ENCODE measurements at places on chromosomes 12 and 14.

DNA sequence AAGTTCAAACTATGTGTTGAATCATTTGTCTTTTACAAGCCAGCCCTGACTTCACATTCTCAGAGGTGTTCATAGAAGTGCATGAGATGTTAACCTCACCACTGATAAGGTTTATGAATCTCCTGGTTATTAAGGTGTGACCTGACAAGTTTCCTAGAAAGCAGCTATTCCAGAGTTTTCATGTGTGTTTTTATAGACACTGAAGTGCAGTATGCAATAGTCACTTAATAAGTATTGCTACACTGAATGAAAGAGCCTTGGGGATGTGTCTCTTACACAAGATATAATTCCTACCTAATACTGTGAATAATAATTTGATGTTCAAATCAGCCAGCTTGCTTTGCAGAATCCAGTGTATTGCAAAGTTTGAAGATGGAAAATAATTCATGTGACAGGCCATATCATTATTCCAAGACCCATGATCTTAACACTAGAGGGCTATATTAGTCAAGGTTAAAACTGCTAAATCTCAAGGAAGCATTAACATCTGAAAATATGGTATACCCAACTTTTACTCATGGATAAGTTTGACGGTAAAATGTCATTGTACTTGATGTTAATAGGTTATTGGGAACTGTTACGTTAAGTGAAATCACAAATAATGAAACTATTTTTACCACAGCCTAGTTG lies 13.0 kb downstream of the SLC25A3 start:
- no peak for DNase-seq

DNA sequence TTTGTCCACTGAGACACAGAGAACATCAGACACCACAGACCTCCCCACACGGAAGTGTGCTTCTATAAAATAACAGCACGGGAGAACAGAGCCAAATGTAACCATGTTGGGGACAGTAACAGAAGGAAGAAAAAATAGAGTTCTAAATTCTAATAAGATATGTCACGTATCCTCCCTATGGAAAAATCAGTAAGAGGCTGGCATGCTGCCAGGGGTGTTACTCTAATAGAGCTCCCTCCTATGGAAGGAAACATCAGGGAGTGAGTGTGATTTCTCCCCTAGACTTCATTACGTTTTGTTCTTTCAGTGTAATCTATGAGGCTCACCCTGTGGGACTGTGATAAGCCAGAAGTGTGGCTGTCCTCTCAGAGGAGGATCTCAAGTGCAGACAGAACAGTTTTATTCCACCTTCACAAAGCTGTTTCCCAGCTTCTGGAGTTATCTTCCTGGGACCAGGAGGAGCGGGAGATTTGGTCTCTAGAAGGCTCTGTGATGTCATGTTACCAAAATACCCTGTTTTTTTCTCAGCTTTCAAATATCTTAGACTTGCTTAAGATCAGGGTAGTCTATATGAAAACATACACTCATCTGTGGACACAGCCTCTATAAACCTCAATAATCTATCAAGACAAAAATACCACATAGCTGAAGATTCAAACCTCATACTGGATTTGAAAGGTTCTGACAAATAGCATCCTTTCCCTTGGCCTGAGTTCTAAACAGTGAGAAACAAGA lies 69.3 kb downstream of the ZFC3H1 start:
- no peak for DNase-seq

- DNase-seq = no peak
These were observed 217.0 kb downstream of the SLC25A21 start for GRCh38 chr14:36955376-36955775.

DNA sequence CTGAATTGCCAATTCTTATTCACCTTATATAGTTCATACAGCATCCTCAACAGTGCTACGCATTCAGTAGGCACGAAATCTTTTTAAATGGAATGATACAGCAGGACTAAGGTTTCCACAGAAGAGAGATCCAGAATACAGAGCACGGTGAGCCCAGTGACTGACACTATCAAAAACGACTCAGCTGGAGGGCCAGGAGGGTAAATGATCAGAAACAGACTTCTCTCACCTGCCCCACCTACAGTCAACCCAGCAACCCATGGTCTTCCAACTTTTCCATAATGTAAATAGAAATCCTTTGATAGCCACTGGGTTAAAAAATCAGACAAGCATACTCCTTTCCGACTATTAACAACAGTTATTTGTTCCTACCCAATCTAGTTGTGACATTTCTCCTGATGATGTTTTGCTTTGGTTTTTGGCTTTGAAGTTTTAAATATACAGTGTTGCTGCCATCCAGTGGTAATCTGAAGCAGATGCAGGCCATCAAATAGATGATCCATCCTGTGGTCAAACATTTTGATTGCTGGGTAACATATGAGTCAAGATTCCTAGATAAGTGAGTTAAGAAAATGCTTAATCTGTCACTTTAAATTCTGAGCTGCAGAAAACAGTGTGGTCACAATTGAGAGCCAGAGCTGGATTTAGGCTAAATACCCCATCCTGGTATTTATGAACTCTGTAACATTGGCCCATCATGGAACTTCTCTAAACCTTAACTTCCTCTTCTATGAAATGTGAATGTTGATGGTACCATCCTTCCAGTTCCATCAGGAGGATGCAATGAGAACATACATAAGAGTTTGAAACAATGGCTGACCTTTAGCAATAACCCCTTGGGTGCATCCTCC lies 42.0 kb downstream of the GPHB5 start:
- DNase-seq = no peak

- no peak for DNase-seq
These were observed 45.5 kb downstream of the EML1 start for GRCh38 chr14:99838639-99839134.

GRCh38 chr14:22547313-22547947 lies 41.6 kb downstream of the DAD1 start:
- DNase-seq = no peak

GRCh38 chr12:30968211-30968610 lies 41.7 kb downstream of the TSPAN11 start:
- DNase-seq = no peak

- no peak for DNase-seq
These were observed 7.6 kb downstream of the B4GALNT1 start for GRCh38 chr12:57625261-57626032.

DNA sequence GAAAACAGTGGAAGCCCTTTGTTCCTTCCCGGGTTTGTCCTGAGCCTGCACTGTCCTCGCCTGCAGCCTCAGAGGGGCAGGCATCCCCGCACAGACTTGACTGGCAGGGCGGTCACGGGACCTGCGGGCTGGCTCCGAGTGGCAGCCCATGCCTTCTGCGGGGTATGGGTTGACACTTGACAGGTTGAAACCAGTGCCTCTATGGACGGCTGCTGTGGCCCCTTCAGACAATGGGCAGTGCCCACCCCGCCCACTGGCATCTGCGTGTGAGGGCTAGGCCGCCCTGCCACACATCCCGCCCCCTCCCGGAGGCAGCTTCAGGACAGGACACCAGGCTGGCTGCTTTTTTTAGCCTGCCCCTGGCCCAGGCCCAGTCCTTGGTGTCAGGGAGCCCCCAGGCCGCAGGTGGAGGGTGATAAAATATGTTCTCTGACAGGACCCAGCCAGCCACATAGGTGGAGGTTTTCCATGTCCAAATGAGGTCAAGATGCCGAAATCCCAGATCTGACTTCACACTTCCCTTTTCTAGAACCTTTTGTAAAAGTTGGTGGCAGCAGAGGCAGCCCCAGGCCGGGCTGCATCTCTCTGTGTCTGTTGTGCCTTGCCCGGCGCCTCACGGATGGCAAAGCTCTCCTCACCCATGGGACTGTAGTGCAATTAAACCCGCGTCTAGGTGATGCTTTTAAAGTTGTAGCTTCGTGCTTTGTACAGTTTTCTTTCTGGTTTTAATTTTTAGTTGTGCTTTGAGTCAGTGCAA lies 10.0 kb downstream of the ANKRD9 start:
- DNase-seq = no peak

DNA sequence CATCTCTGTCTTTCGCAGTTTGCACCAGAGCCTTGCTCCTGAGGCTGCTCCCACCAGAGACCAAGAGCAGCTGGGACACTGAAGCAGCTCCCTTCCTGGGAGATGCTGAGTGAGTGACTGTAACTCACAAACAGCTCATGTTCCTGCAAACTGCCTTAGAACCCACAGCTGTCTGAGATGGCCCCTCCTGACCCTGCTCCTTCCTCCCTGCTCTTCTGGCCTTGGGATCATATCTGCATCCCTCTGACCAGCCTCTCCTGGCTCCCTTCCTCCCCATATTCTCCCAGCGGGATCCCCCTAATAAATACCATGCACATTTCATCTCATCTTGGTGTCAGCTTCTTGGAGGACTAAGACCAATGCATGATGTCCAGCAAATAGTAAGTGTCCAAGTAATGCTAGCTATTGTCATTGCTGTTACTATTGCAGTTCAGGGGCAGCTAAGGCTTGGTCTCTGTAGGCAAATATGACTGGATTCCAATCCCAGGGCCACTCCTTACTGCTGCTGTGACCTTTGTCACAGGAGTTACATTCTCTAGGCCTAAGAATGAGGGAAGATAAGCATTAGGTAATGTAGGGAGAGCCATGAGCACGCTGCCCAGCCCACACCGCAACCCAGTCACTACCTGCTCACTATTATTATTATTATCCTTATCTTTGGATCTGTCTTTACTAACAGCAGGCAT lies 47.9 kb downstream of the SYNE3 start:
- DNase-seq = no peak

DNA sequence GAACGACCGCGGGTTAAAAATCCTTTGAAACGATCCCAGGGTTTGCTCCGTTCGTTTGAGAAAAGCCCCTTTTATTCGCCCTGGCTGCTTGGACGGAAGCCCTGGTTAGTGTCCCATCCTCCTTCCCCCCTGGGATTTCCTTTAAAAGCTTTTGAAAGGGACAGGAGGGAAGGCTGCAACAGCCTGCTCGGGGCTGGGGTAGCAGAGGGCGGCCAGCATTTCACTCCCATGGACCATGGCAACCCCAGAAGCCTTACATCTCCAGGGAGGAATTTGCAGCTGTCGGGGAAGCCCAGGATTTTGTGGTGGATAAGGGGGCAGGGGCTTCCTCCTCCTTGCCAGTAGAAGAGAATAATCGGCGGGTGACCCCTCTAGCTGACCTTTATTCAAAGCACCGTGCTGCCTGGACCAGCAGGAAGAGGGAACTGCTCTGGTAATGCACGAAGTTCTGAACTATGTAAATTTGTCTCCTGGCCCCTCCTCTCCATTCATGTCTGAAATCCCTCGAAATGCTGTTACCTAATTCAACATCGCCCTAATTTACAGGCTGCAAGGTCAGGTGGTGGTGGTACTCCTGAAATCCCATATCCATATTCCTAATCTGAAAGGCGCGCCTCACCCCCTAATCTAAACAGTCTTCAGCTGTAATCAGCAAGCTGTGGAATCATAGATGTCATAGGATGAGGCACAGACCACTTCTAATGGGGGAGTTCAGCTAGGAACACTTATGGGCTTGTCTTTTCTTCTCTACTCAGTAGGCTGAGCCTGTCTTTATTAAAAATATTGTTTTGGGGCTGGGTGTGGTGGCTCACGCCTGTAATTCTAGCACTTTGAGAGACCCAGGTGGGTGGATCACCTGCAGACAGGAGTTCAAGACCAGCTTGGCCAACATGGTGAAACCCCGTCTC lies 1.0 kb upstream of the CLIP1 start:
- no peak for DNase-seq

- no peak for DNase-seq
These were observed 54.3 kb upstream of the SRSF5 start for GRCh38 chr14:69712599-69713088.

GRCh38 chr14:67952381-67952780 lies 132.8 kb downstream of the RAD51B start:
- DNase-seq = no peak

DNA sequence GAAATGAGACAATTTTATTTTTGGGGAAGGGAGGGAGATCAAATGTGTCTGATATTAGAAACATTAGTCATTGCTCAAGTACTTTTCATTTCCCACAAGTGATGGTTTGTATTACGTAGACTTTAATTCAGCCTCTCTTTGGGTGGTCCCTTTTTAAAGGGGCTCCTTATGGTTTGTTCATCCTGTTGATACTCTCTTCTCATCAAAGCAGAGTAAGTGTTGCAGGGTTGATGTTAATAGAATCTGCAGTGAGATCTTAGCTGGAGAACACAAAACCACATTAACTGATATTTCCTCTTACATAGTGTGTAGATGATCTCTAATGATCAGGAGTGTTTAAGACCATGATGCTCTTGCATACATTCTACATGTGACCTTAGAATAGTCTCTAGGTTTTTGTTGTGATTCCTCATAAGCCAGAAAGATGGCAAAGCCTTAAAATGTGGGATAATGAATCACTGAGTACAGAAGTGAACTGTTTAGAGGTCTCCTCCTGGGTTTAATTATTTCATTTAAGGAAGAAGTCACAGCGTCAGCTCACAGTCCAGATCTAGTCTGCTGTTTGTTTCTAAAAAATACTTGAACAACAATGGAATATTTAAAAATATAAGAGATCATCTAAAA lies 87.4 kb upstream of the PTPRR start:
- DNase-seq = no peak

DNA sequence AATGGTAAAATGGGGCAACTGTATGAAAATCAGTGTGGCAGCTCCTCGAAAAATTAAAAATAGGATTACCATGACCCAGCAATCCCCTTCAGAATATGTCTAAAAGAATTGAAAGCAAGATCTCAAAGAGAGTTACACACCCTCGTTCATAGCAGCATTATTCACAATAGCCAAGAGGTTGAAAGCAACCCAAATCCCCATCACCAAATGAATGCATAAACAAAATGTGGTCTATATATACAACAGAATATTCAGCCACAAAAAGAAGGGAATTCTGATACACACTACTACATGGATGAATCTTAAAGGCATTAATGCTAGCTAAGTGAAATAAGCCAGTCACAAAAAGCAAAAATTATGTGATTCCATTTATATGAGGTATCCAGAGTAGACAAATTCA lies 27.2 kb downstream of the RAD52 start:
- DNase-seq = no peak

DNA sequence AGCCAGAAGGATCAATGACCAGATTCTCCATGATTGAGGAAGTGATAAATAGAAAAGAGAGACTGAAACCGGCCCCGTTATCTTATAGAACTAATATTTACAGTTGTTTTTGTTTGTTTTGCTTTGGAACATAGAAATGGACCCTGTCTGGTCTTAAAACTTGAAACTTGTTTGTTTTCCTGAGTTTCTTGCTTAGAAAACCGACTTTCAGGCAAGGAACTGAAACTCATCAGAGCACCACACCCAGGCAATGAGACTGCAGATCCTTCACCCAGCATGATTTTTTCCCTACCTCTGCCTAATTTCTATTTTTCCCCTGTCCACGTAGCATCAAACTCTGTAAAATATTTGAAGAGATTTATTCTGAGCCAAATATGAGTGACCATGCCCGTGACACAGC lies 10.6 kb upstream of the CLEC12A start:
- no peak for DNase-seq

DNA sequence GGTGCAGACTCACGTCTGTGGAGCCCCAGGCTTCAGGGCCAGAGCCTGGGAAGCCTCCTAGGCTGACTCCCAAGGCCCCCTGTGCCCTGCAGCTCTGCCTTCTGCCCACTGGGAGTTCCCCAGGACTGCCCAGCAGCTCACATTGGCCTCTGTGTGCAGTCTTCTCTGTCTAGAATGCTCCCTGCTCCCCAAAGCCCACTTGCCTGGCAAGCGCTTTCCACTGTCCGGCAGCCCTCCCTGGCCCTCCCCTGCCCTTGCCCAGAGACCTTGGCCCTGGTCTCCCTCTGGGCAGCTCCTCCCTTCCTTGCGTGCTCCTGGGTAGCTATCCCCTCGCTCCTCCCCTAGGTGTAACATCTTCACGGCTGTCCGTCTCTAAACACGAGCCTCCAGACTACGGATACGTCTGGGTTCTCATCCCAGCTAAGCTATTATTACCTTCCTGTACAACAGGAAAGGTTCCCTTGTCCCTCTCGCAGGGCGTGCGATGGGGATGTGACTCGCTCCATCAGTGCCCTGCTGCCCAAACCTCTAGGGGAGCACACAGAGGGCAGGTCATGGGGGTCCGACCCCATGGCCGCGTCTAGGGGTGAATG lies 325.5 kb upstream of the RTL1 start:
- DNase-seq = no peak

Data from T-helper 2 cell (primary cell).